Activated T-helper 1 cell treated with anti-CD3 and anti-CD28 coated beads, Interleukin-12 subunit alpha, Interleukin-12 subunit beta, Interleukin-2, Interleukin-4 antibody, amounts not matched to agents 30 ng/mL and 10 ng/mL and 1 ng/mL, durations not matched to agents 14 hours and 24 hours and 36 hours (primary cell): ENCODE measurements at places on chromosomes 16 and 17. TPM values are rescaled to one million over a fixed set of nuclear protein-coding genes. Genes with fewer than 3 reads are reported as not detected.

Gene ZFHX3
- 0.34 TPM in 2 replicates for total RNA-seq

Gene EVPL
- 0.02 and 0.05 TPM in 2 replicates for total RNA-seq

Gene VAMP2
- 54.7 and 55.9 TPM in 2 replicates for total RNA-seq

Gene GOSR2
- 59.4 and 62.7 TPM in 2 replicates for total RNA-seq

Gene CTF1
- total RNA-seq = 0.23 and 0.29 TPM in 2 replicates

Gene KLHL10
- total RNA-seq = not detected in 2 replicates

Gene OR1E2
- total RNA-seq = not detected in 2 replicates

Gene WIPF2
- 25.8 and 27.6 TPM in 2 replicates for total RNA-seq

Gene SRCIN1
- total RNA-seq = 0.22 and 0.44 TPM in 2 replicates

Gene KRTAP4-11
- total RNA-seq = not detected in 2 replicates

Gene PDIA2
- total RNA-seq = not detected in 2 replicates

Gene NPIPB5
- total RNA-seq = 366 and 367 TPM in 2 replicates

Gene EPOP
- total RNA-seq = 56.5 and 58.8 TPM in 2 replicates

Gene TACO1
- 30.8 and 32.0 TPM in 2 replicates for total RNA-seq

Gene TMEM101
- total RNA-seq = 31.6 and 32.8 TPM in 2 replicates
